Tongue (tissue), 3 donors: ENCODE measurements at places on chromosomes 2 and 18.
A peak's percentile ranks its signal among the peaks of the same experiment; 100 is the strongest.

DNA sequence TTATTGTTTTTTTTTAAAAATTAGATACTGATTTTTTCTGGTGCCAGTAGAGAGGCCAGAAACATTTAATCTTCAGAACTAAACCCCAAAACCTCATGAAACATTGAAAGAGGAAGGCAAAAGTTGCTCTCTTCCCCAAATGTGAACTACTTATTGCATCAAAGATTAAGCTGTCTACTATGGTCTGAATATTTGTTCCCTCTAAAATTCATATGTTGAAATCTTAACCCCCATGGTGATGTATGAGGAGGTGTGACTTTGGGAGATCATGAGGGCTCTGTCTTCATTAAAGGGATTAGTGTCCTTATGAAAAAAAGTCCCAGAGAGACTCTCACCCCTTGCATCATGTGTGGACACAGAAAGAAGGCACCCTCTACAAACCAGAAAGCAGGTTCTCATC is 28.2 kb upstream of the SLC8A1 start:
- no peak for DNase-seq

GRCh38 chr18:12405066-12405465 is 2.7 kb upstream of the PRELID3A start:
- DNase-seq = no peak

DNA sequence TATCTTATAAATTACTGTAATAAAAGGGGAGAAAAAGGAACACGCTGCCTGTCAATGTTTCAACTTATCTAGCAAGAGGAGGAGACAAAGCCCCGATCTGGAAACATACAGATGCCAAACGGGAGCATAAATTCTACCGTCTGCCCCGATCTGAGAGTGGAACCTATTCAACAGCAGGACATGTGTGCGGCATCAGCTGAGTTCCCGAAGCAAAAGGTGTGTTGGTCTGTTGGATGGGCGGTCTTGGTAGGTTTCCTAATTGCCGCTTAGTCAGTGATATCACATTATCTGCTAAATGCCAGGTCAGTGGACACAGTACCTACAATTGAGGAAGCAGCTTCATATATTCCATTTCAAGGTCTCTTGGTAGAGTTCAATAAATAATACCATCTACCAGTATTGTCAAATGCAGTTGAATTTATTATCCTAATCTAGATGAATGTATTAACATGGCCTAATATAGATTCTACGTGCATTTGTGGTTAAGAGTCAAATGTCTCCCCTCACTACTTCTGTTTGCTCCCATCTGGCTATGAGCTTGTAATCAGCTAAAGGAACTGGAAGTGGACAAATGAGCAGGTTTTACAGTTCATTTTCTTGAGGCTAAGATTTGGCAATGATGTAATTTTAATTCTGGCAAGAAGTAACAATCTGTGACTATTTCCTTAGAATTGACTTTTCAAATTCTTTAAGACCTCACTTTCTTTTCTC is 219.0 kb downstream of the ZNF521 start:
- no peak for DNase-seq

- no peak for DNase-seq
Measured at GRCh38 chr2:71606244-71606643, 152.9 kb downstream of the DYSF start.

DNA sequence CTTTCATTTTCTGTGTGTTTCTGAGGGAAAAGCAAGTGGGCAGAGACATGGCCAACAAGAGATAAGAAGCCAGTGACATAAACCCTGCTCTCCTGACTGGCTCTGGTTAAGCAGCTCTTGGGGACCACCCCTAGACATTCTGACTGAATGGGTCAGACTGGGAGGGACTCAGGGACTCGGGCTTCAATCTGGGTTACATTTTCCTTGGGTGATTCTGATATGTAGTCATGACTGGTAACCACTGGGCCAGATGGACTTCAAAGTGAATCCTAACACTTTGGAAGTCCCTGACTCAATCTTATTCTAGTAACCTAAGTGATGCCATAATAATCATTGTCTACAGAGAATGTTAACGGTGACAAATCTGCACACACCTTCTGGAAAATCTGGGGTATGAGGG is 397.8 kb downstream of the NBAS start:
- DNase-seq = no peak

GRCh38 chr2:86617738-86618137 is 5.9 kb downstream of the RNF103 start:
- no peak for DNase-seq

DNA sequence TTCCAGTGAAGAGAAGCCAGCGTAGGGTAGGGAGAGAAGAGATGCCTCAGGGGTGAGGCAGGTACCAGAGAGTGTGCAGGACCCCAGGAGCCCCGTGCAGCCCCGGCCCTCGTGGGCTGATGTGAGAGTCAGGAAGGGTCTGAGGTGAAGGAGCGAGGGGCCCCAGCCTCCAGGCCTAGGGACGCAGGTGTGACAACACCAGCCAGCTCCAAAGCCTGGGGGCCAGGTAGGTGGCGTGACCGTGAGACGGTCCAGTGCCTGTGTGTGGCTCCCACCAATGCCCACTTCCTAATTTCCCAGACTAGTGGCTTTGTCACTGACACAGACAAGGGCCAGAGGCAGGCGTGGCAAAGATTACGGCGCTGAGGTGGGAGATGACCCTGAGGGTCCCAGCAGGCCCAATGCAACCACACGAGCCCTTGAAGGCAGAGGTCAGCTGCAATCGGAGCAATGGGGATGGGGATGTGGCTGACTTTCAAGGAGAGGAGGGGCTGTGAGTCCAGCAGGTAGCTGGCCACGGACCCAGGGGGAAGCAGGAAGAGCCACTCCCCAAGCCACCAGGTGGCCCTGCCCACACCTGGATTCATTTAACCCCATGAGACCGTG is 86.0 kb upstream of the SNTG2 start:
- no peak for DNase-seq

- no peak for DNase-seq
Measured at GRCh38 chr2:16645088-16645487, 20.5 kb downstream of the CYRIA start.

GRCh38 chr2:129857200-129857599 is 122.3 kb upstream of the RAB6C start:
- peak; percentile 24 for DNase-seq
